Stimulated activated CD4-positive, alpha-beta T cell treated with anti-CD3 and anti-CD28 coated beads, Interleukin-4, amount 100 ng/mL, for 24 hours (primary cell): ENCODE measurements at places on chromosomes 12 and 14.

- no peak for DNase-seq
Measured at GRCh38 chr14:101249676-101250036, 311.6 kb upstream of the DIO3 start.

- DNase-seq: no peak
Measured at GRCh38 chr14:90608929-90609341, 207.3 kb downstream of the TTC7B start.

GRCh38 chr14:73789989-73790581 is 61.5 kb upstream of the PTGR2 start:
- no peak for DNase-seq

- DNase-seq: no peak
Measured at GRCh38 chr12:108744021-108744897, 12.9 kb upstream of the CORO1C start.

GRCh38 chr12:38775457-38775856 is 129.9 kb downstream of the CPNE8 start:
- no peak for DNase-seq

DNA sequence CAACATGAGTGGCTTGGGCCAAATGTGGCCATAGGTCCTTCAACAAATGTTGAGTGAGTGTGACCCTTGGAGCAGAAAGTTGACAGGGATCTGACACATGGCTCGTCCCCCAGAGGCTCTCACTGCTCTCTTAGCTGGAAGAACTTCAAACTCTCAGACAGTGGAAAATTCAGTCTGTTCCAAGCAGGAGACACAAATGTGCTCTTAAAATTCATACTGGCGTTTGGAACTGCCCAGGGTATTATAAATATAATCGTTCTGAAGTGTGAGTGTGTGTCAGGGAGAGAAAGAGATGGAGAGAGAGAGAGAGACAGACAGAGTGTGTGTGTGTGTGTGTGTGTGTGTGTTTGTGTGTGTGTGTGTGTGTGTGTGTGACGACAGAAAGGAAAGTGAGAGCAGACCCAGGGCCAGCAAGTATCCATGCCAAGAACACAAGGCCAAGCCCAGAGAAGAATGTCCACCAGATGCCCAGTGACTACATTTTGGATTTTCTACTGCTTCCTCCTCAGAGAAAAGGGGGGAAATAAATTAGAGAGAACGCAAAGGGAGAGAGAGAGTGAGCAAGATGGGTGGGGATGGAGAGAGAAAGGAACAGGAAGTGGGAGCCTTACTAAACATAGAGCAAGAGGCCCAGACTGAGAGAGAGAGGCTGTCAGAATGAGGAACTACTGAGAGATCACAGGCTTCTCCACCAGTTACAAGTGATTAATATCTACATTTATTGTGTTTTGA is 193.6 kb upstream of the NUDT4 start:
- DNase-seq: no peak

DNA sequence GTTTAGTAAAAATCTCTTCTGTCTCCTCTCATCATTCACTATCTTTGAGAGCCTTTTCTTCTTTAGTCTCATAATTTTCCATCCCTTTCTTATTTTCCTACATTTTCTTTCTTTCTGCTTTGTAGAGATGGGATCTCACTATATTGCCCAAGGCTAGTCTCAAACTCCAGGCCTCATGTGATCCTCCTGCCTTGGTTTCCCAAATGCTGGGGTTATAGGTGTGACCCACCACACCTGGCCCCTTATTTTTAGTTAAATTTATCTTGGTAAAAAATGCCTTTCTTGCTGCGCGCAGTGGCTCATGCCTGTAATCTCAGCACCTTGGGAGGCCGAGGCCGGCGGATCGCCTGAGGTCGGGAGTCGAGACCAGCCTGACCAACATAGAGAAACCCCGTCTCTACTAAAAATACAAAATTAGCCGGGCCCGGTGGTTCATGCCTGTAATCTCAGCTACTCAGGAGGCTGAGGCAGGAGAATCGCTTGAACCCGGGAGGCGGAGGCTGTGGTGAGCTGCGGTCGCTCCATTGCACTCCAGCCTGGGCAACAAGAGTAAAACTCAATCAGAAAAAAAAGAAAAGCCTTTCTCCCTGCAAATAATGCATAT is 996 bp downstream of the SLC2A3 start:
- DNase-seq: peak; percentile 11

GRCh38 chr14:26990946-26991345 is 393.1 kb upstream of the NOVA1 start:
- DNase-seq: no peak

GRCh38 chr12:24741216-24741615 is 207.7 kb downstream of the BCAT1 start:
- no peak for DNase-seq

GRCh38 chr12:101690544-101691098 is 6.8 kb upstream of the CHPT1 start:
- DNase-seq: no peak

DNA sequence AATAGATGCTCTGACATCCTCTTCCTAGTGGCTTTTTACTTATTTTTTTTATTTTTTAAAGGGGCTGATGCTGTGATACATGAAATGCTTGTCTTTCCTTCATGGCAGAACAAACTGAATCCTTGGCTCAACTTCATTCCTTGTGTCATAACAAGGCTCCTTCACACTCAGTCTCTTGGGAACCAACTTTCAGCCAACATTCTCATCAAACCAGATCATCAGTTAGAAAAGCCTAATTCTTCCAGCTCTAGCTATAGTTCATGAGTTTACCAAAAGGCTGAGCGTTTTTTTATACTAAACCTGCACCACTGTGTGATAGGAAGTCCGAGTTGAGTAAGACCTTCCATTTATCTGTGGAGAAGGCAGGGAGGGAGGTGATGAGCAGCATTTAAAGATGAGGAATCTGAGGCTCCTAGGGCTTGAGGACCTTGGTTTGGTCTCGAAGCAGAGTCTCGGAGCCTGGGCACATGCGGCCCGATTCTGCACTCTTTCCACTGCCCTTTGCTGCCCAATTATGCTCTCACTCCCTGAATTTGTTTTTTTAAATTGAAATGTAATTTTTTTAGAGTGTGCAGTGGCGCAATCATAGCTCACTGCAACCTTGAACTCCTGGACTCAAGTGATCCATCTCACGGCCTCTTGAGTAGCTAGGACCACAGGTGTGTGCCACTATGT is 8.2 kb downstream of the GPRC5D start:
- DNase-seq: no peak

- no peak for DNase-seq
Measured at GRCh38 chr12:53492188-53492587, 7.1 kb downstream of the MAP3K12 start.

DNA sequence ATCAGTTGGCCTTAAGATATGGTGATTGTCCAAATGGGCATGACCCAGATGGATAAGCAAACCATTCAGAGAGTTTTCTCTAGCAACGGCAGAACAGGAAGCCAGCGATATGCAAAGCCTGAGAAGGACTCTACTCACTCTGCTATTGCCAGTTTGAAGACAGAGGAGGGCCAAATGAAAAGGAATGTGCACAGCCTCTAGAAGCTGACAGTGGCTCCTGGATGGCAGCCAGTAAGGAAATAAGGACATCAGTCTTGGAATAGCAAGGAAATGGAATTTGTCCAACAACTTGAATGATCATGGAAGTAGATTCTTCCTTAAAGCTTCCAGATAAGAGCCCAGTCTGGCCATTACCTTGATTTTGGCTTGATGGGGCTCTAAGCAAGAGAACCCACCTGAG is 60.0 kb downstream of the TMTC2 start:
- no peak for DNase-seq

DNA sequence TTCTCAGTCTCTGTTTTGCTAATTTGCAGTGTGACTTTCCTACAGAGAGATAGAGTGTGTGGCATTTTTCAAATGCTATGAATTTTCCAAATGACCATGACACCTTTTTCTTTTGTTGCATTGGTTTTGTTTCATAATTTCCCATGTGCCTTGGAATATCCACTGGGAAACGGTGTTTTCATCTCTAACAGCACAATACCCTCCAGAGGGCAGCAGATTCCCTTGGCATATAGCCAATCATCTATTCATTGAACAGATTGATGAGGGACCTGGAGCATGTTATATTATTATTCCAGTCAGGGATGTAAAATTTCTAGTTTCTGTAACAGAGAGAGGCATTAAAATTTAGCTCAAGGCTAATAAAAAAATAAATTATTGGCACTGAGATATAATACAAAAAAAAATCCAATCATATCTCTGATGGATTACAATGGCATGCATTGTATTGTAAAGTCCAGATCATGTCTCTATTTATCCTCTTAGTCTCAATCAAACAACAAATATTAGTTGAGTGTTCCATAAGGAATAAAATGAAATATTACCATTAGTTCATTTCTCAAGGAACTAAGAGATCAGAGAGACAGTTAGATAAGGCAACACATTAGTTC is 29.6 kb upstream of the NTN4 start:
- DNase-seq: no peak

GRCh38 chr12:79769189-79769859 is 78.6 kb upstream of the PAWR start:
- no peak for DNase-seq

DNA sequence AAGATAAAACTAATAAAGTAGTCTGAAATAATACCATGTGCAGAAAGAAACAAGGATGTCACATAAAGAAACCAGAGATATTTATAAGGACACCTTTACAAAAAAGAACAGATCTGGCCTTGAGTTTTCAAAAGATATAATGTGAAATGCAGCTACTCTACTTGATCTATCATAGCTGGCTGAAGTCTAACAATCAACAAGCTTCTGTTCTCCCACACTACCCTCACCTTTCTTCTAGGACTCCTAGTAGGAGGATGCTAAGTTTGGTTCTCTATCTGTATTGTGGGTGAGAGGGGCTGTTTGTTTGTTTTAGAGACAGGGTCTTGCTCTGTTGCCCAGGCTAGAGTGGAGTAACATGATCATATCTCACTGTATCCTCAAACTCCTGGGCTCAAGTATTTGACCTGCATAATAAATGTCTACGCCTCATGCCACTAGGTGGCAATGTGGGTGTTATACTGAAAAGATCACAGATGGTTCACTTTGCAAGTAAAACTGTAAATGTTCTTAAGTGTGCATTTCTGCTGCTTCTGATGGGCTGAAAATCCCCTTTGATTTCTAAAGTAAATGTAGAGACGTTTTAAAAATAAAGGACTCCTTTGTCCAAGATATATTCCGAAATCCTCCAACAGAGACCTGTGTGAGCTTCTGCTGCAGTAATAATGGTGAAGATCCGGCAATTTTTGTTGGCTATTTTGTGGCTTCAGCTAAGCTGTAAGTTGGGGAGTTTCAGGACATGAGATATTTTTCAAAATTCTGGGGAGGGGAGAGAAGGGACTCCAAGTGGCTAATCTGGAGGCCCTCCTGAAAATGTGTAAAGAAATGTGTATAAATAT is 269.3 kb downstream of the DAD1 start:
- DNase-seq: peak; percentile 5

DNA sequence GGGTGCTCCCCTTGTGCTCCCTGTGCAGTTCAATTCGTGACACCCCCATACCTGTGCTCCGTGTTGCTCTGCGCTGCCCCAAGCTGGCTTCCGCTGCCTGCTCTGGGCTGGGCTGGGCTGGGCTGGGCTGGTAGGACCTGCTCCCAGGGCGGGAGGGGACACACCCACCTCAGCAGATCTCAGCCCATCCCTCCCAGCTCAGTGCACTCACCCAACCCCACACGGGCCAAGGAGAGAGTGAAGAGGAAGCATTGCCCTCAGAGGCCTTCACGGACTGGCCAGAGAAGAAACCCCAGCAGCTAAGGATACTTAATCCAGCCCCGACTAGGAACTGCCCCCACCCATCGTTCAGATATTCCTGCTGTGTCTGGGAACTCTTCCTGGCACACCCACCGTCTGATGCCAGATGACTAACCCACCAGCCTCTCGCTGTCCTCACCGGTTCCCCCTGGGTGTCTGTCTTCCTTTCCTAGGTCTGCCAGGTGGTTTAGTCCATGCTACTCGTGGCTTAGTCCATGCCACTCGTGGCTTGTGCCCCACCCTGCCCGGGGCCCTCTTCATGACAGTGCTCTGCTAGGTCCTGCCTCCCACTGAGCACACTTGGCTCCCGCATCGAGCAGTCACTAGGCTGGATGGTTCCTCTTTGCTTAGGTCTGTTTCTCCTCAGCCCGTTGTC is at the start of gene LPAR5:
Gene LPAR5, minus strand, starts transcription at position 104 of the 676 bp plus-strand sequence. CDS start 14,711 bp downstream, outside the sequence.
- DNase-seq: no peak

DNA sequence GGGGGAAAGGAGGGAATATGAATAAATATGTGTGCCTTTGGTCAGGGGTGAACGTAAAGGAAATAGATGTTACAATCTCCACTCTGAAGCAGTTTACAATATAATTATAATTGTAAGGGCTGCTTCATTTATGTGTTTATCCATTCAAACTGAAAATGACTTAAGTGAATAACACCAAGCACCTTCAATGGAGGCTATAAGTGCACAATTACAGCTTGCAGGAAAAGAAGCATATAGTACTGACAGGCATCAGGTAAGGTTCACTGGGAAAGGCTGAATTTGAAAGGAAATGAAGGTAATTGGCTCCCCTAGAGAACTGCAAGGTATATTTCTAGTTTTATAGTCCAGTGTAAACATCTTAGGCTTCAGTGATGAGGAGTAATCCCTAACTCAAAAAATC is 192.7 kb downstream of the STXBP6 start:
- DNase-seq: no peak

DNA sequence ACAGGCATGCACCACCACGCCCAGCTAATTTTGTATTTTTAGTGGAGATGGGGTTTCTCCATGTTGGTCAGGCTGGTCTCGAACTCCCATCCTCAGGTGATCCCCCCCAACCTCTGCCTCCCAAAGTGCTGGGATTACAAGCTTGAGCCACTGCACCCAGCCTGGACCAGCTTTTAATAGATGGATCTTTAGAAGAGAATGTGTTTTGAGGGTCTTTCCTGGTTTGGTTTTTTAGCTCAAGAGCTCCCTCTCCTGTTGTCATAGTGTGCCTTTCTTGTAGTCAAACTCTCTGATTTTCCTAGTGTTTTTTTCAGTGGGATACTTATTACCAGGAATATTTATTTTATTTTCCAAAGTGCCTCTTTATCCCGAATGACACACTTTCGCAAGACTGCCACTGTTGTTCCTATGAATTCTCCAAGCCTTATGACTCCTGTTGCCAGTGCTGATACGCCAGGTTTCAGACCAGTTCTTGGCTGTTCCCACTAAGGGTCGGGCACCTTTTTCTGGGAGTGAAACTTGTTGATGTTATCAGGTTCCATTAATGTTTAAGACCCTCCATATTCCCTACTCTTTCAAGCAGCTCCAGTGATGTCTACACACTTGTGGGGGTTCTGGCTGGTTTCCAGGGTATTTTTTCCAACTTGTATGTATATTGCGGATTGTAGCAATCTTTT is 31.5 kb upstream of the LIMA1 start:
- DNase-seq: no peak

DNA sequence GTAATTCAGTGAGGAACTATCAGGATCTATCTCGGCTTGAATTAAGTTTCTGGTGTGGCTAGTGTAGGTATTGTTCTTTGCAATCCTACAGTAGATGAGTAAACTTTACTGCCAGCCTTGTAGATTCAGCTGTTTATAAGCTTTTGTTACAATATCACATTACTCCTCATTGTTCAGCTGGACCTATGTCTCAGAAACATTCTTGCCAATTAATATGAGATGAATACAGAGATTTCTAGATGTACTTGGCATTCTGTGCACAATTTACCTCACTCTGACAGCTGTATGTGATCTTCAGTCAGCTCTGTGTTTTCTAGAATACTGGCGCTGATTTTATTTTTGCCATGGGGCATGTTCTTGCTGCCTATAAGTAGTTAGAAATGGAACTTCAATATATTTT is 55.7 kb downstream of the METTL25 start:
- DNase-seq: no peak

- no peak for DNase-seq
Measured at GRCh38 chr14:89466944-89467343, 49.9 kb upstream of the FOXN3 start.

GRCh38 chr12:68497107-68497506 is 113.6 kb upstream of the RAP1B start:
- no peak for DNase-seq

GRCh38 chr12:120892265-120892664 is 11.9 kb downstream of the SPPL3 start:
- DNase-seq: no peak
